ENCODE measurements at places on chromosomes 1 and 21.

- no peak for DNase-seq
Observed at GRCh38 chr1:18018366-18018765, 89.2 kb upstream of the IGSF21 start.

DNA sequence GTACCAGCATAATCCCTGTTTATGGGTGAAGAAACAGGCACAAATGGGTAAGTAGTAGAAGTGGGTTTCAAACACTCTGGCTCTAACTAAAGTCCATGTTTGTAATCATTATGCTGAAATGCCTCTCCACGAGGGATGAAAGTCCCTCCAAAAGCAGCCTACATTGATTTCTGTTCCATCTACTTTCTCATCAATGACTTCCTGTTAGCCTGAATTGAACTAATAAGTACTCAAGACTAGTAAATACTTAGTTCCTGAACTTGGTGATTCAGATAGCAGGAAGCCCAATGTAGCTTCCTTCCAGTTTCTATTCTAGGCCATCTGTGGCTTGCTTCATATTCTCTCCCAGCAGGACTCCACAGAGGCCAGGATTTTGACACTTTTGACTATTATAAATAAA is 11.3 kb upstream of the BACH1 start:
- DNase-seq = no peak

DNA sequence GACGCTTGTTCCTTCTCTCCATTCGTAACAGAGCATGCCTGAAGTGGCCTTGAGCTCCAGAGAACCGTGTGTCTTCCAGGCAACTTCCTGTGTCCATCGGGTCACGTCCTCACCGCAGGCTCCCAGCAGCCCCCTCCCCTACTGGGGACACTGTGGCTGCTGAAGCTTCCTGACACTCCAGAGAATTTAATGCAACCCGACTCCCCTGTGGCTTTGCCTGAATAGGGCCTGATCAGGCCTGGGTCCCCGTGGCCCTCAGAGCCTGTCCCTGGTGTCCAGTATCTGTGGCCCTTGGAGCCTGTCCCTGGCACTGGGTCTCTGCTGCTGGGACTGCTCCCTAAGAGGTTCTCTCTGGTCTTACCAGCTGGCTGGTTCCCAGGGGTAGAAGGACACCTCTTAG is 219.7 kb upstream of the VAMP3 start:
- DNase-seq = no peak

DNA sequence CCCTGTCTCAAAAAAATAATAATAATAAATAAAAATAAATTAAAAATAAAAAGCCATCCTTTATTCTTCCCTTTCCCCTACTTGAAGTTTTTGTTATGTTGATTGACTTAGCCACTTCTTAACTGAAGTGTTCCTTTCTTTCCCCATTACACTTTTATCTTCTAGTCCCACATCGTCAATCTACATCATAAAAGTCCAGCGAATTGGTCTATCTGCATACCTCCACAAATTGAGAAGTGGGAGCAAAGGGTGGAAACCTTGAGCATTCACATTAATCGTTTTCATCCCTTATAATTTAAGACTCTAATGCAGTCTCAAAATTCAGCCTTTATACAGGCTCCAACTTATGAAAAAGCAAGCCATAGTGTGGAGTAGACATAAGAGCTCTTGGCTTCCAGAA is 6.5 kb upstream of the ZYG11A start:
- DNase-seq = no peak

DNA sequence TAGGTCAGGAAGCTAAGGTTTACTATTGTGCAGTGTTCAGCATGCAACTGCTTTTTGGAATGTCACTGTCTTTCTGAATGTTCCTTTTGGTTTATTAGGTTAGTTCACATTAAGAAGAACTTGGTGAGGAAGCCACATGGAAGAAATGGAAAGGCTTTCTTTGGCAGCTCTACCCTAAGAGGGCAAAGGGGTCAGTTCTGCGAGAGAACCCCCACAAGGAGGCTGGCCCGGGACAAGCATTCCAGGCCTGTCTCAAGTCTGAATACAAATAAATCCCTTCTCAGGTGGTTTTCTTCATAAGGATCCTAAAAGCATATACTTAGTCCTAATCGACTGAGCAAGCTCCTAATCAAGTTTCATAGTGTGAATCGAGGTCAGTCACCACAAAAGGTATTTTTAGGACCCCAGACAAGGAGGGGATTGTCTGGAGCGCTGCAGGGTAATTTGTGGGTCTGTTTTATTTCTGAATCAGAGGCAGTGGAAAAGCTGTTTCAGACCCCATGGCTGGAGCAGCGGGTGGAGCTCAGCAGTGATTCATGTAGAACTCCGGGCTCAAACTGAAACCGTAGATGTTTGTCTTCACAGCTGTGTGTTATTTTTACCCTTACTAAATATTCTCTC is 63.3 kb downstream of the ERG start:
- DNase-seq = no peak

DNA sequence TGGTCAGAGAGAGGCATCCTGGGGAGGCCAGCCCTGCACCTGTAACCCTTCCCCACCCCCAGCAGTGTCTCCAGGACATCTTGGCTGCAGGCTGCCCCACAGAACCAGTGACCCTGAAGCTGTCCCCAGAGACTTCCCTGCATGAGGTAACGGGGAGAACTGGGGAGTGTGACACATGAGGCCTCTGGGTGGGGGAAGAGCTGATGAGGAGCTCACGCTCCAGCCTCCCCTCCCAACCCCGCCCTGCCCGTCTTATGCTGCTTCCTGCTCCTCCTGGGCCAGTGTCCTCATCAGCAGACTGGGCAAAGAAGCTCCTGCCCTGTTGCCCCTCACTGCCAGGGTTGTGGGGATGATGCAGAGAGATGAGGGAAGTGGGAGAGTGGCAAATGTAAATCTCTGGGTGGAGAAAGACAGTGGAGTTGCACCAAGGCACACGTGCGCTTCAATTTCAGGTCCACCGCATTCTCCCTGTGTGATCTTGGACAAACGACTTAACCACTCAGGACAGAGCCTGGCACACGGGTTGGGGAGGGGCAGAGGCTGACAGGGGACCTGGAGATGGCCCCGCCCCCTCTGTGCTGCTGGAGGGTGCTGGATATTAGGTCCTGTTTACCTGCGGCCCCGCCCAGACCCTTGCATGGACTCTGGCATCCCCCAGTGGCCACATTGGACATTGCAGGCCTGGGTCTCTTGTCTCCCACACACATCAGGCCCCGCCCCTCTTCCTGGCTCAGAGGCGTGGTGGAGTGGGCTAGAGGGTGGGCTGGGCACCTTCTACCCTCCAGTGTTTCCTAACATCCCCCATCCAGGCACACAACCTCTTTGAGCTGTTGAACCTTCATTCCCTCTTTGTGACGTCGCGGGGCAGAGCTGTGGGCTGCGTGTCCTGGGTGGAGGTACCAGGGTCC is 12.3 kb downstream of the CLCNKB start:
- DNase-seq = peak; percentile 93

GRCh38 chr1:181659321-181659957 is 176.1 kb downstream of the CACNA1E start:
- DNase-seq = no peak

DNA sequence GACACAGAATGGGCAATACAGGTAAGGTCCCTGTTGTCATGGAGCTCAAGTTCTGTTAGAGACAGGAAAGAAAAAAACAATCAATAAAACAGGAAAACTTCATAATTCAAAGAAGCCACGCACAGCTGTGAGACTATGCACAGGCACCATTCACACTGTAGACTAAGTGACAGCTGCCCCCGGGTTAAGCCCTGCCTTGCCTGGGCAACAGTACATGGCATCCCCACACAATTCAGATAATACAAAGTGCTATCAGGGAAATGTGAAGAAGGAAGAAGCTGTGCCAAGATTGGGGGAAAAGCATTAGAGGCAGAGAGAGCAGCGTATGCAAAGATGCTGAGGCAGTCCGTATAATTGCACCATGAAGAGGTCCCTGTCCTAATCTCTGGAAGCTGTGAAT is 9.0 kb upstream of the KCNE2 start:
- no peak for DNase-seq

DNA sequence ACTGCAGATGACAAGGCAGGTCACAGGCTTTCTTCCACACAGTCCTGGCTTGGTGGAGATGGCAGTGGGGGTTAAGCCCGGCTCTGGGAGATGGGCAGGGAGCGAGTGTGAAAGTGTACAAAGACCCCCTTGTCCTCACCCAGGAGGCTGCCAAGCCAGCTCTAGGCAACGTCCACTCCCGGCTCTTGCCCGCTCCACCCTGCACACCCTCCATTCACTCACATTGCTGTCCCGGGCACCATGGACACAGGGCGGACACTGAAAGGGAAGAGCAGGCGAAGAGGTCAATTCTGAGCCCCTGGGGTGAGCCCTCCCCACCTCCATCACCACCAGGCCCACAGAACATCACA is 8.9 kb downstream of the COL16A1 start:
- no peak for DNase-seq

DNA sequence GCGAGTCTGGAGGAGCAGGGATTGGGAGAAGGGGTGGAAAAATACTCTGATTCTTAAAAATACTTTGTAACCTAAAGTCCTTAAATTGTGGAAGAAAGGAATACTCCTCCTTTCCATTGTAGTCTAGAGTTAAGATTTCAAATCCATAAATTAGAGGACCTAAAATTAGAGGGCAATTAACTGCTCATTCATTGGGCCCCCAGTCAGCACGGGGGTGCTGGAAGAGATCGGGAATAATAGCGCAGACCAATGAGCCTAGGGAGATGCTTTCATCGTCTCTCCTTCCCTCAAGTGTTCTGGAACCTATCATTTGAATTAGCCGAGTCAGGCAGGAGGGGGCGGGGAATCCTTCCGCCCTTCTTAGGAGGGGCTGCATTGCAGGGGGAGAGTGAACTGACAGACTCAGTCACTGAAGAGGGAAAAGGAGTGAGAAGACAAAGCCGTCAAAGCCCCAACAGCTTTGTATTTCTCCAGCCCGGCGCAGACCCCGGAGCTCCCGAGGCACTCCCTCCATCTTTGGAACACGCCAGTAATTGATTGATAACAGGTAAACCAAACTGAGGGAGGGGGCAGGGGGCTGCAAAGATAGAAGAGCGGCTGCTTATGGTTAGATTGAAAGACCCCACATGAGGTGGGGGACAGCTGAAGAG is at the start of gene MLLT11:
Gene MLLT11, plus strand, starts transcription at position 391 of the 650 bp plus-strand sequence. CDS start 6,828 bp downstream, outside the sequence.
- DNase-seq = no peak

DNA sequence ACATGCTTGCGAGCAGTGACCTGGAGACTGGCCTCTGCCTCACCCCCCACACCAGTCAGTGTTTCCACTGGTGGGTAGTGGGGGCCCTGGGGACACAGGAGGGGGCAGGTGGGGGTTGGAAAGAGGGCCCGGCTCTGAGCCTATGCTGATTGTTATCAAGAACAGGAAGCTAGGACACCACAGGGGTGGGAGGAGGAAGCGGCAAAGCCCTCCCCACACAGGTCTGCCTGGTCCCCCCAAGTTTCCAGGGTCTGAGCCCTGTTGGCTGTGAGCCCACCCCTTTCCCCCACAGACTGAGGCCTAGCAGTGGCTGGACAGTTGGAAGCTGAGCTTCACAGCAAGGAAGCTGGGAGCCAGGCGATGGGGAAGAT is 1.6 kb upstream of the PTPN7 start:
- no peak for DNase-seq

GRCh38 chr1:5493851-5494311 is 498.3 kb downstream of the NPHP4 start:
- peak; percentile 50 for DNase-seq

- no peak for DNase-seq
Observed at GRCh38 chr1:245542365-245542764, 387.6 kb downstream of the KIF26B start.

DNA sequence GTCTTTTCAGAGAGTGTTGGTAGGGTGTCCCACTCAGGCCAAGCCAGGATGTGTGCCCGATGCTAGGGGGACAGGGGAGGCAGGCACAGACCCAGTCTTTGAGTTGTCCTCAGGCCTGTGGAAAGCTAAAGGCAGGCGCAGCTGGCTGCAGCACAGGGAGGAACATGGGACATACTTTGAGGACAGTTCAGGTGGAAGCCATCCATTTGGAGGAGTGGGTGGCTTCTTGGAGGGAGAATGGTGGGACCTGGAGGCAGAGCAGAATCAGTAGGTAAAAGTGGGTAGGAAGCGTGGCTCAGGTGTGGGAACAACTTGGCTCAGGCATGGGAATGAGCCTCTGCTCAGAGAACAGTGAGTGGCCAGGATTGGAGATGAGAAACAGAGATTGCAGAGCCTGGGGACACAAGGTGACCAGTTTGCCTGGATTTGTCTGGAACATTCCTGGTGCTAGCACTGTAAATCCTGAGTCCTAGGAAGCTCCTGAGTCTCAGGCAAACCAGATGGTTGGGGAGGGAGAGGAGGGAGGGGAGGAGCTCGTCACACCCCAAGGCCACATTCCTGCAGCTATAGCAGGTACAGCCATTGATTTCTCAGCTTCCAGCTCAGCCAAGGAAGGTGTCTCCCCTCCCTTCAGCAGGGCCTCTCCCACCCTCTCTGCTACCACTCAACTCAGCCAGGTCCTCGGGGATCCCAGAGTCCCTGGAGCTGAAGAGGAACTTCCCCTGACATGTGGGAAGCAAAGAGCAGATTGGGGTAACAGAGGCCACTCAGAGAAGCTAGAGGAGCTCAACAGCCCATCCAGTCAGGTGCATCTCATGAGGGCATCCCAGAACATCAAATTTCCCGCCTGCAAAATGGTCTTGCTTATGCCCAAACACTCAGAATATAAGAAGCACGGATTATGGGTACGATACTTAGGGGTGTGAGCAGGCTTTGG is 65.2 kb upstream of the TINAGL1 start:
- no peak for DNase-seq

- DNase-seq = no peak
Observed at GRCh38 chr1:188988589-188988988, 1489.1 kb downstream of the BRINP3 start.

GRCh38 chr1:66526036-66526435 is 7.9 kb upstream of the SGIP1 start:
- no peak for DNase-seq

DNA sequence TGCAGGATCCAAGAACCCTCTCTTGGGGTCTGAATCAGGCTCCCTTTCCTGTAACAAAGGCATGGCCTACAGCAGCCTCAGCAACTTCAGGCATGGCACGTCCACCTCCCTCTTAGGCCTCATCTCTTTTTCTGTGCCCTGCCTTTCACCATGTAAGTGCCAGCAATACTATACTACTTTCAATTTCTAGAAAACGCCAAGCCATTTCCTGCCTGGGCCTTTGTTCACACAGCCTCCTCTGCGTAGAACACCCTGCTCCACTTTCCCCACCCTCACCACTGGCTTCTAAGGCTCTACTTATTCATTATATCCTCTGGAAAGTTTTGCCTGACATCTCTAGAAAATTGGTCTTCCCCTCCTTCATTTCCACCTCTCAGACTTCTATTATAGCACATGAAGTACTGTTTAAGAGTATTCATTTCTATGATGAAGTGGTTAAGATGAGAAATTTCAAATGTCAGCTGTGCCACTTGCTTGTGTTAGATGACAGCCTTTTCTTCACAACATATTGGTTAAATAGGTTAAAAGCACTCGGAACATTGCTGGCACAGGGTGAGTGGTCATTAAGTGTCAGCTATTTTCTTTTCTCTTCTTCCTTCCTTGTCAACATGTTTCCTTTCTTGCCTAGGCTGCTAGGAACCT is 41.6 kb upstream of the VWA5B1 start:
- no peak for DNase-seq

DNA sequence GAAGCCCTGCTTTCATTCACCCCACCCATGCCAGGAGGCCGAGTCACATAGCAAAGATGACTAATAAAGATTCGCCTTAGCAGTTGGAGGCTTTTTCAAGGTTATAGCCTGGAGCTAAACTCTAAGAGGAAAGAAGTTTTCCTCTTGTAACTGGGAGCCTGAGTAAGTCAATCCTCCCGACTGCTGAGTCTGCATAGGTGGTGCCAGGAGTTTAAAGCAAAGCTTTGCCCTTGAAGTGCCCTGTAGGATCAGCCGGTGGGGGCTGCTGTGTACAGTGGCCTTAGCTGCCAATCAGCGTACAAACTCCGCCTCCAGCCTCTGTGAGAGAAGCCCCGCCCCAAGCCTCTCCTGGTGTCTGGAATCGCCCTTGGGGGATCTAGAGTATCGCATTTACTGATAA is 147.5 kb upstream of the SPATA6 start:
- no peak for DNase-seq

GRCh38 chr1:153750026-153750995 is 22.5 kb downstream of the INTS3 start:
- DNase-seq = peak; percentile 59

Measured in tibial nerve (tissue), 4 donors.